ENCODE measurements at places on chromosomes 12 and 14.

DNA sequence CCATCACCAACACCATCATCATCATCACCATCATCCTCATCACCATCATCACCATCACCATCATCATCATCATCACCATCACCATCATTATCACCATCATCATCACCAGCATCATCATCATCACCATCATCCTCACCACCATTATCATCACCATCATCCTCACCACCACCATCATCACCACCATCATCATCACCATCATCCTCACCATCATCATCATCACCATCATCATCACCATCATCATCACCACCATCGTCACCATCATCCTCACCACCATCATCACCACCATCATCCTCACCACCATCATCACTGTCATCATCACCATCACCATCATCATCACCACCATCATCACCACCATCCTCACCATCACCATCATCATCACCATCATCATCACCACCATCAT, 113.0 kb upstream of the TMEM233 start:
- no peak for DNase-seq

DNA sequence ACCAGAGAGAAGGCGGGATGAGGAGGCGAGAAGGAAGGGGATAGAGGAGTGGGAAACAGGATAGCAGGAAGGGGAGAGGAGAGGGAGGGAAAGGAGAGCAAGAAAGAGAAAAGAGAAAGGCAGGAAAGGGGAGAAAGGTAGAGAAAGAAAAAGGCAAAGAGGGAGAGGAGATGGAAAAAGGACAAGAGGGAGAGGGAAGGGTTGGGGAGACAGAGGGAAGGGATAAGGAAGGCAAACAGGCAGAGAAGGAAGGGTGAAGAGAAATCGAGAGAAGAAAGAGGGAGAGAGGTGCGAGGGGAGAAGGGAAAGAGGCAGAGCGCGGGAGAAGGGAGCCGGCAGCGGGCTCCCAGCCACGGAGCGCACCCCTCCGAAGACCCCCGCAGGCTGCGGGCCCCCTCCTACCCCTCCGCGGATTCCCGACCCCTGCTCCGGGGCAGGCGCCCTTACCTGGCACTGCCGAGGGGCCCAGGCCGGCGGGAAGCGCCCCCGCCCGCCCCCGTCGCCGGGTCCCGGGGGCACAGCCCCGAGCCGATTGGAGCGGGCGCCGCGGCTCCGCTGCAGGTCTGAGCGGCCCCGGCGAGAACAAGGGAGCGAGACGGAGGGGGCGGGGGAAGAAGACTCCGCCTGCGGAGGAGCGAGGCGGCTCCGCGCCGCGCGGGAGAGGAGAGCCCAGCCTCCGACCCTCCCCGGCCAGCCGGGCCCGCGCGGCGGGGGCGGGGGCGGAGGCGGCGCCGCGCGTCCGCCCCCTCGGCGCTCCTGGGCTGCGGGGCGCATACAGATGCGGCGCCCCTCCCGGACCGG, at the start of gene CDH24:
CDH24 (minus strand) TSS at position 565 of the 801 bp plus-strand sequence. CDS start 1,787 bp downstream, outside the sequence.
- peak; percentile 57 for DNase-seq

DNA sequence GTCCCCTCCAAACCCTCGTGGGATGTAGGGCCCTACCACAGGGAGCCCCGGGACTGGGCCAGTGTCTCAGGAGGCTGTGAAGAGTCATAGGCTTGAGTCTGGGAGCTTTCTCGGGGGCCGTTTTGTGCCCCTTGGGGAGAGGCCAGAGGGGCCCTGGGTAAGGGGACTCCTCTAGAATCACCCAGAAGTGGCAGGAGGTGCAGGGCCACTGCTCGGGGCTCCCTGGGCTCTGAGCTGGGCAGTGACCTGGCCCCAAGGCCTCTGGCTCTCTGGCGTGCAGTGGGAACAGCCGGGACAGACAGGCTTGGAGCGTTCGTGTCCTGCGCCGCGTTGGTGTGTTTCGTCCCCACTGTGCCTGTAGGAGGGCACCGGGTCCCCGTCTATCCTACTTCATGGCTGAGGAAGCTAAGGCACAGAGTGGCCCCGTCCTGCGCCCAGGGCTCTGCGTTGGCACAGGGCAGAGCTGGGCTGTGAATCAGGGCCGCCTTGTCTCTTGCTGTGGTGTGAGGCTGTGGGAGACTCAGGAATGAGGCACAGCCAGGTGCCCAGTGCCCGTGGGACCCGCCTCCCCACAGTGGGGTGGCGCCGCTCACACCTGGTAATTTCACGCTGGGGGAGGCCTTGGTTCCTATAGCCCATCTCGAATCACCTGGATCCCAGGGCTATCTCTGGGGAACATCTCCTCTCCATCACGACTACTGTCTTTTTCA, 23.8 kb upstream of the KIF26A start:
- DNase-seq, result no peak

DNA sequence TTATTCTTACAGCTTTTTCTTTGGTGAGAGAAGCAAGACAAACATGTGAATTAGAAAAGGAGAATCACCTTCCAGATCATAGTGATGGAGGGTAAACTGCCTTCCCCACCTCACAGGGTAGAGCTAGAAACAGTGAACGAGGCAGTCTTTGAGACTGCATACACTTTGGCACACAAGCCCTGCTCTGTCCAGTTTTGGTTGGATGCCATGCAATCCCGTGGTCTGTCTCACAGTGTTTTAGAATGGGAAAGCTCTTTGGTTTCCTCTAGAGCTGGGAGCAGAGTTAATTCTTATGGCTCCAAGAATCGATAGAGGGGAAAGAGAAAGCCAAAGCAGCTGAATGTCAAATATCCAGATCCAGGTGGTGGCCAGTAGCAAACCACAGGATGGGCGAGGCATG, 21.9 kb downstream of the TDP1 start:
- no peak for DNase-seq

DNA sequence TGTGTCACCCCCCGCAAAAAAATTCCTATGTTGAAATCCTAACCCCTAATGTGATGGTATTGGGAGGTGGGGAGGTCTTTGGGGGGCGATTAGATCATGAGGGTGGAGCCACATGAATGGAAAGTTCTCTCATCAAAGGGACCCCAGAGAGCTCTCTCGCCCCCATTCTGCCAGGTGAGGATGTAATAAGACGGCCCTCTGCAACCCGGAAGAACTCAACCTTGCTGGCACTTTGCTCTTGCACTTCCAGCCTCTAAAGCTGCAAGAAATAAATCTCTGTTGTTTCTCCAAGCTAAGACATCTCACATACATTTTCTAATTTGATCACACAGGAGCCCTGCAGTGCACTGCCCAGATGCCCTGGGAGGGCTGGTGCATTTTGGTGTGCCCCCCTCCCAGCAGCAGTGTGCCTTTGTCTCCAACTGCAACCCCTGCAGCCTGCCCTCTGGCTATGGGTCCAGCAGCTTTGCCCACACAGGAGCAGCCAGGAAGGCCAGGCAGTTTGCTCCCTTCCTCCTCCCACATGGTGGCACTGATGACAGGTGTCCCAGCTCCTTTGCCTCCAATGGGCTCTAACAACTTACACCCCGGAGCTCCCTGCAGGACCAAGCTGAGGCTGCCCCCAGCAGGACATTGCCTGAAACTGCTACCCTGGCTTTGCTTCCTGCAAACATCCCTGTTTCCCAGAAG, 59.3 kb downstream of the C14orf132 start:
- peak; percentile 16 for DNase-seq

GRCh38 chr14:20415782-20416206, 2.5 kb upstream of the TEP1 start:
- DNase-seq, result peak; percentile 78

DNA sequence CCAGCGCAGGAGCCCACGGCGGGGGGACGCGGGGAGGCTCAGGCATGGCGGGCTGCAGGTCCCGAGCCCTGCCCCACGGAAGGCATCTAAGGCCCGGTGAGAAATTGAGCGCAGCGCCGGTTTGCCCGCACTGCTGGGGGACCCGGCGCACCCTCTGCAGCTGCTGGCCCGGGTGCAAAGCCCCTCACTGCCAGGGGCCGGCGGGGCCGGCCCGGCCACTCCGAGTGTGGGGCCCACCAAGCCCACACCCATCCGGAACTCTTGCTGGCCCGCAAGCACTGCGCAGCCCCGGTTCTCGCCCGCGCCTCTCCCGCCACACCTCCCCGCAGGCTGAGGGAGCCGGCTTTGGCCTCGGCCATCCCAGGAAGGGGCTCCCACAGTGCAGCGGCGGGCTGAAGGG, 8.5 kb upstream of the TSPAN8 start:
- no peak for DNase-seq

GRCh38 chr14:61761959-61762786, at the start of gene SNAPC1:
Gene SNAPC1 (plus strand): TSS chr14:61762420. CDS start chr14:61762461, 41 bp downstream.
- peak; percentile 100 for DNase-seq

- no peak for DNase-seq
These were observed 76.1 kb downstream of the DHRS2 start for GRCh38 chr14:23712287-23712686.

- DNase-seq, result no peak
These were observed 19.6 kb upstream of the SMCO2 start for GRCh38 chr12:27426743-27427487.

DNA sequence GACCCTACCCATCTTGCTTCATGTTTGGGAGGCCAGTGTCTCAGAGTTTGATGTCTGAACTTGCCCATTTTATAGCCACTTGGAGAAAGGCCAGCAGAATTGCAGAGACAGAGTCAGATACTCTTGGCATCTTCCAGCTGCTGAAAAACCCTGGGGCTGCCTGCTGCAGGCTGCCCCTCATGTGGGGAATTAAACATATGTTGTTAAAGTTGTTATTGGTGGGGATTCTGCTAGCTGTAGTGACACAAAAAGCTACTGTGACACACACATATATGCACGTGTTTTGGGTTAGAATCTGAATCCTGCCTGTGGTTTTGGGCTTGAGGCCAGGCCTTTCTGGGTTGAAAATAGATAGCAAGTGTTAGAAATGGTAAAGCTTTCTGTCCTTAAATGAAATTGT, 1288.4 kb downstream of the AACS start:
- no peak for DNase-seq

Measured in suppressor macrophage treated with lipopolysaccharide for 4 hours (primary cell).